ENCODE measurements at places on chromosomes 13 and 19.

GRCh38 chr13:46593398-46593797, 40.4 kb downstream of the LRCH1 start:
- DNase-seq = no peak

GRCh38 chr13:44093607-44094564, 214.2 kb downstream of the LACC1 start:
- no peak for DNase-seq

GRCh38 chr13:101019126-101019525, 344.5 kb upstream of the TMTC4 start:
- no peak for DNase-seq

GRCh38 chr13:75960538-75960994, 324.4 kb downstream of the LMO7 start:
- no peak for DNase-seq

DNA sequence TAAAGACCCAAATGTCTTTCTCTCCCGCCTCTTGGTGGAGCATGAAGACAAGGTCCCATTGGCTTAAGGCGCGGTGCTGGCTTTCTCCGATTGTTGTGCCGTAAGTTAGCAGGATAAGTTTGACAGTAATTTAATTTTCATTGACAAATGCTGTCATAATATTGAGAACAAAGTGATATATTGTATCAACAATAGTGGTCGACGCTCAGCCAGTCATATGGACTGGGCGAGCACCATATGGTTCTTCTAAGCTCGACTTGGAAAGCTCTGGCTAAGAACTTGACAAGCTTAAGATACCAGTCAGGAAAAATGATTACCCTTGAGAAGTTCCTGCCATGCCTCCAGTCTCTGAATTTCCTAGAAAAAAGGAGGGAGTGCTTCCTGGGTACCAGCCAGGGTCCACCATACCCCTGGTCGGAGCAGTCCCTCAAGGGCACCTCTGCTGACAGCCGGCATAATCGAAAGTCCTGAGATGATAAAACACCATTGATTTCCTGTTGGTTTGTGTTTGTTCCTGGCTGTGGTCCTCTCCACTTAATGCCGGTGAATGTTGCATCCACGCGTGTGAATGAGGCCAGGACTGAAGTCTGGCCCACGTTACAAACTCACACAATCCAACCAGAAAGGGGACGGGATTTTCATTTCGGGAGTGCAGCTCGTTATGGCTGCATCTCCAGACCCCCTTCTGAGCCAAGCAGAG, 262.1 kb downstream of the ZNF536 start:
- DNase-seq = no peak

DNA sequence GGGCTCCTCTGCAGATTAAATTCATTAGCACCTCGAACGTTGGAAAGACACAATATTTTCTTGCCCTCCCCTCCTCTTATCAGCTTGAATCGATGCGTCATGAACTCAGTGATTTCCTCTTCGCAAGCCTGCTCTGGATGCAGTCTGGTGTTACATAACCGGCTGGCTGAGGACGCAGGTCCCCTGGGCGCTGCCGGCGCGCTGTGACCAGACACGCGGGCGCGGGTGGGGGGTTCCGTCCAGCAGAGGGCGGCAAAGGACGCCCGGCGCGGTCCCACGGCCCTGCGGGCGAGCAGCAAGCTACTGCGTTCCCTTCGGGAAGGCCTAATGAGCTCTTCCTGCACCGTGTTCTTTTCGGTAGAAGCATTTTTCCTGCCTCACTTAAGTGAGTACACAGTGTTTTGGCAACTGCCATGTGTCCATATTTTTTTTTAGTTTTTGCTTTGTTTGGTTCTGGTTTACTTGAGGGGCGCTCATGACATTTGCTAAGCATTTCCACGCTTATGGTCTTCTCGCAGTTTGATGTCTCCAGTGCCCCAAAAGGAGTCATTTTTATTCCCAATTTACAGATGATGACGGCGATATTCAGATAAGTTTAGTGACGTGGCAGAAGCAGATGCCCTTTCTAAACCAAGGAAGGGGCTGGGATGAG, 112.2 kb upstream of the MBNL2 start:
- DNase-seq = peak; percentile 92

- DNase-seq = no peak
Observed at GRCh38 chr19:49243129-49243528, 81.9 kb downstream of the SLC6A16 start.

- DNase-seq = no peak
Observed at GRCh38 chr13:51577690-51578089, 6.6 kb upstream of the WDFY2 start.

GRCh38 chr13:47080621-47081020, 183.8 kb upstream of the HTR2A start:
- no peak for DNase-seq

DNA sequence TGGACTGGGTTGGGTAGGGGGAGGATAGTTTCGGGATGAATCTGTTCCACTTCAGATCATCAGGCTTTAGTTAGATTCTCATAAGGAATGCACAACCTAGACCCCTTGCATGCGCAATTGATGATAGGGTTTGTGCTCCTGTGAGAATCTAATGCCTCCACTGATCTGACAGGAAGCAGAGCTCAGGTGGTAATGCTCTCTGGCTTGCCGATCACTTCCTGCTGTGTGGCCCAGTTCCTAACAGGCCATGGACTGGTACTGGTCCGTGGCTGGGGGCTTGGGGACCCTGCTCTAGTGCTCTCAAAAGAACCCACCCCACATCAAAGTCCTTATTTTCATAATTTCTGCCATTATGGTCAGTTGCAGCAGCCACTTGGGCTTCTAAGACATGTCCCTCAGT, 30.1 kb downstream of the DNAJC3 start:
- no peak for DNase-seq

DNA sequence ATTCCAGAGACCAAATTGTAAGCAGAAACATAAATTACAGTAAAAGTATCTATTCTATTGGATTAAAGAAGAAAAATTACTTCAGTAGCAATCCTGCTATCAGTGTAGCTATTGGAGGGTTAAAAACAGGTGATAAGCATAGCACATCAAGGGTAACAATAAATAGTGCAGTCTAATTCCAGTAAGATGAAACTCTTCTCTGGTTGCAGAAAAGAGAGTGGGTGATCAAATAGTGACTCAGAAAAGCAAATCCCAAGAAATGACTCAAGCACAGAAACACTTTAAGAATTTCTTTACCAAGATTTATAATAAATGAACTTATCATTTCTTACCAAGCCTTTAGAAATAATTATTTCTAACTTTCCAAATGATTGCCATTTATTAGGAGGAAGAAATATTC, 135.7 kb downstream of the LMO7 start:
- no peak for DNase-seq

DNA sequence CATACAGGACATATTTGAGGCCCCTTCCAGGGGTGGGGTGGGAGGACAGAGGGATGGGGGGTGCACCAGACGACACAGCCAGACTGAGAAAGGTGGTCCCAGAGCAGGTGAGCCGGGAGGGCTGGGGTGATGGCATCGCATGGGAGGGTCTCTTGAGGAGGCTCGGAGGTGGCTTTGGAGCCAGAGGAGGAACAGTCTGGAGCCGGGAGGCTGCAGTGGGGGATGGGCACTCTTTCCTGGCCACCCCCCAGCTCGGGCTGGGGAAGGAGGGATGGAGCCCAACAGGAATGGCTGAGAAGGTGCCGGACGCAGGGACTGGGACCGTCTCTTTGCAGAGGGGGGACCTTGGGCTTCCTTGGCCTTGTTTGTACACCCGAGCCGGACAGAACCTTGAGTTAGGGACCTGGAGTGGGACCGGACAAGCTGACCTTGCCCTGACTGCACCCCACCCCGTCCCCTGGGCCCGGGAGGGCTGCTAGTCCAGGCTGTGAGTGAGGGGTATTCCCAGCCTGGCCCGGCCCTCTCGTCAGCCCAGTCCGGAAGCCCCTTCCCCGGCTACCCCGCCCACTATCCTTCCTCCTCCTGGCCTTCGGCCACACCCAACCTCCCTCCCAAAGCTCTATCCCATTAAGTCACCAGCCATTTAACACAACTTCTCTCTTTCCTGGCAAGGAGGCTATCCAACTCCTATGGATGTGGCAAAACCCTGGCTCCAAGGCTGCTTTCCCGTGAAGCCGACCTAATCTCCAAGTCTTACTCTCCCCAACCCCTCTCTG, 816 bp upstream of the TBXA2R start:
- no peak for DNase-seq

DNA sequence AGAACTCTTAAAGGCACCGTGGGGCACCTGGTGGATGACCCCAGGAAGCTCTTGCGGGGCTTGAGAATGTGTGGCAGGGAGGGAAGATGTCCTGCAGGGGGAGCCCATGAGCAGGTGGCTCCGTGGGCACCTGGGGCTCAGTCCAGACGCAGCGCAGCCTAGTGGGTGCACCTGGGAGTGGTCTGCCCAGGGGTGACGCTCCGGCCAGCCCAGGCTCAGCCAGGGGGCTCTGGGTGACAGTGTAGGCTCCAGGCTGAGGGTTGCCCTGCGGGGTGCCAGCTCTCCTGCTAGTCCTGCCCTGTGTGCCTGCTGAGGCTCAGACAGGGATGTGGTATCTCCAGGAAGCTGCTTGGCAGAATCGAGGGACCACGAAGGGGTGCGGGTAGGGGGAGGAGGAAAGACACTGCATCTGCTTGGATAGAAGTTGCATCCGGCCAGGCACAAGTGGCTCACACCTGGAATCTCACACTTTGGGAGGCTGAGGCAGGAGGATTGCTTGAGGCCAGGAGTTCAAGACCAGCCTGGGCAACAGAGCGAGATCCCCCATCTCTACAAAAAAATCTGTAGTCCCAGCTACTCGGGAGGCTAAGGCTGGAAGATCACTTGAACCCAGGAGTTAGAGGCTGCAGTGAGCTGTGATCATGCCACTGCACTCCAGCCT, 15.0 kb upstream of the PGLS start:
- peak; percentile 75 for DNase-seq

GRCh38 chr13:35292329-35292728, 184.2 kb downstream of the MAB21L1 start:
- no peak for DNase-seq

DNA sequence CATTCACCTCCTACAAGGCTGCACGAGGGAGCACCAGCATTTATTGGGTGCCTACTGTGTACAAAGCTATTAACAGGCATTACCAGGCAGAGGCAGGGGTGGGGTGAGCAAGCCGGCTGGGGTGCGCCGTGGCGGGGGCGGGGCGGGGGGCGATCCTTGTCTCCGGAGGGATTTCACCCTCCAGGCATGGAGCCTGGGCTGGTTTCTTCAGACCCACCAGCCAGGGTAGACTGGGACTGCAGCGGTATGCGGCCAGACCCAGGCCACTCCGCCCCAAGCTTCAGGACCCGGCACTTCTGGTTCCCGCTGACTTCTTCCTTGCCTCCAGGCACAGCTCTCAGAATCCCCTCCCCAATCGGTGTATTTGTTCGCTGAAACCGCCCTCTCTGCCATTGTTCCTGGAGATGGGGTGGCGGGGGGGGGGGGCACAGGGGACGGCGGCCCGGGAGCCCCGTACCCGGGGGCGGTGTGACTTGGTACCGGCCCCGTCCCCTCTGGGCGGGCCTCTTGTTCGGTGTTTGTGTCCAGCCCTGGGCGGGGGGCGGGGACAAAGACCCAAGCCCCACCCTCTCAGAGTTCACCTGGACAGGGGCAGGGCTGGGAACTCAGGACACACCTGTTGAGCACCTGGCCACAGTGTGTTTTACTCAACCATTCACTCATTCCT, 14.4 kb downstream of the TJP3 start:
- no peak for DNase-seq

- DNase-seq = no peak
Observed at GRCh38 chr19:46466536-46467196, 4.7 kb downstream of the PNMA8A start.

DNA sequence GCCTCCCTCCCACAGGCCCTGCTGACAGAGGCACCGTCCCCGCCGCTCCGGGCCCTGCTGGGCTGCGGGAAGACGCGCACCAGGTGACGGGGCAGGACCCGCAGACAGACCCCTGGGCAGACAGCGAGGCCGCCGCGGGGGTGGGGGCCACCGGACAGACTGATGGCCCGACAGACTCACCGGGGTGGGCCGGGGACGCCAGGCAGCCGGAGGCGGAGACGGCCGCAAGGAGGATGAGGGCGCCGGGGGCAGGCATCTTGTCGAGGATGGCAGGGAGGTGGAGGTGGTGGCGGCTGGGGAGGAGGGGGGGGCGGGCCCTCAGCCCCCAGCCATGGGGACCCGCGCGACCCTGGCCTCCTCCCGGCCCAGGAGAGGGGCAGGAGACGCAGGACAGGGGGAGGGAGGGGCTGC, 309 bp downstream of the LMTK3 start:
- no peak for DNase-seq

DNA sequence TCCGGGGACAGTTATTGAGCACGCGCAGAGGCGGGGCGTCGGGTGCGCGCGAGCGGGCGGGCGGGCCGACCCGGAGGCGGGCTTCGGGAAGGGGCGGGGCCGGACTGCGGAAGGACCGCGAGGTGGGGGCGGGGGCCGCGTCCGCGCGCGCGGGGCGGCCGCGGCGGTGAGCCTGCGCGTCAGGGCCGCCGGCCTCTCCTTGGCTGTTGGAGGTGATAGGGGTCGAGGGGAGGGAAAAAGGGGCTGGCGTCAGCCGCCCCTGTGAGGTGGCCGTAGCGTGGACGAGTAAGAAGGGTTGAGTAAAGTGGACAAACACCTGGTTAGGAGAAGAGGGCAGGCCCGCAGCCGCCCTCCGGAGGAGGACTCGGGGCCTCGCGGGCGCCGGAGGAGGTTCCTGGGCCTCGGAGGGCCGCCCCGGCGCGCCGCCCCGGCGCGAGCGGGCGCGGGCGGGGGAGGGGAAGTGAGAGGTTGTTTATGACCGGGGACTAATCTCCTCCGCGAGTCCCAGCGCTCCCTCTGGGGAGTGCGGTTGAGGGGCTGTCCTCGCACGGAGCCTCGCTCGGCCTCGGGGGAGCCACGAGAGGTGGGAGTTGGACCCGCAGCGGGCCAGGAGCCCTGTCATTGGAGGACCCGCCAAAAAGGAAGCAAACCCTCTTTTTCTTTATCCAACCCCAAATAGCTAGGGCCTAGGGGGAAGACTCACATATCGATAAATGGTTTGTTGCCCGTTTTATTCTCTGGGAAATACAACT, 547 bp upstream of the INTS6 start:
- peak; percentile 65 for DNase-seq

GRCh38 chr13:27446986-27447583, 3.3 kb downstream of the MTIF3 start:
- DNase-seq = no peak

- DNase-seq = no peak
Observed at GRCh38 chr19:18800079-18800478, 9.0 kb upstream of the COMP start.

- DNase-seq = no peak
Observed at GRCh38 chr19:34393629-34394028, 10.6 kb upstream of the PDCD2L start.

GRCh38 chr13:74174810-74175209, 40.6 kb upstream of the KLF12 start:
- no peak for DNase-seq

DNA sequence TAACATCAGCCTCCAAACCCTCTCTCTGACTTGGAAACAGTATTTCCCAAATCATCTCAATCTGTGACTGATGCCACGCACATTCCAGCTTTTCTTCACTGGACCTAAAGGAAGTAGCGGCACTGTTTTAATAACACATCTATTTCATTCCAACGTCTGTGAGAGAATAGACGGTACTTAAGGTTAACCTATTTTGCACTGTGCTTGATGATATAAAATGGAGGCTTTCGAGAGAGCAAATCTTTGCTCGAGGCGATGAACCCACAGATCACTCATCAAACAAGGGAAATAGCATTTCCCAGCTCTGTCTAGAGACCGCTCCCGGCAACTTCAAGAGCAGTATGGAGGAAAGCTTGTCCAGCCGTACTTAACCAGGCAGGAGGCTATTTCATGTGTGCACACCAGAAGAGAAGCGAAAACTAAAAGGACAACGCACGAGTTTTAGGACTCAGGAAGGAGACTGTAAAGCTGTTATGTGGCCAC, 2.9 kb downstream of the UBL3 start:
- no peak for DNase-seq

GRCh38 chr13:109436841-109437240, 349.5 kb downstream of the IRS2 start:
- DNase-seq = peak; percentile 14

Measured in CD14-positive monocyte (primary cell).